GM23248 (cell line): ENCODE measurements at places on chromosomes 3 and 15. TPM values are rescaled to one million over a fixed set of nuclear protein-coding genes. Genes with fewer than 3 reads are reported as not detected.
A peak's percentile ranks its signal among the peaks of the same experiment; 100 is the strongest.

DNA sequence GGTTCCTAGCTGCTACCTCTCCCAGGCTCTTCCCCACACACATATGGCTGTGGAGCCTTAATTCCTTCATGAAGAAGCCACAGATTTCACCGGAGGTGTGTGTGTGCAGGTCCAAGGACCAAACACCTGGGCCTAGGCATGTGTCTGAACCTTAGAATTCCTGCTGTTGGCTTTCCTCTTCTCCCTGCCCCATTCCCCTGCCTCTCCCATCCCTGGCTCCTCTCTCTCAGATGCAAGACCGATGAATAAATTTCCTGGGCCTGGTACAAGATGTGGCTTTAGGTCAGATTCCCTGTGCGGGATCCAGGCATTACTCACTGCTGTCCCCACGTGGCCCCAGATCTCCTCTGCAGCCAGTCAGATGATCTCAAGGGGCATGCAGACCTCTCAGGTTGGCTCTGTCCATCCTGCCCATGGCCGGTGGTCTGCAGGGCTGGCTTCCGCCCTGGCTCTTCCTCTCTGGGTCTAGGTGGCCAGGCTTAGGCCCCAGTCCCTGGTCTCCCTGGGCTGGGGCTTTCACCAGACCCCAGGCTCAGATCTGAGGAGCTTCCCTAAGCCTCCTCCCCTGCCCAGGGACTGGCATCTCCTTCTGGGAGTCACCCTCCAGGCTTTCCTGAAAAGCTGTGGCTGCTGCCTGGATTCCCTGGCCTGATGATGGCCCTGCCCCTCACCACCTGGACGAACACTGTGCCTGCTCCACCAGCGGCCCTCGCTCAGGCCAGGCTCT, 20.5 kb downstream of the CCR9 start:
- peak; percentile 92 for DNase-seq

DNA sequence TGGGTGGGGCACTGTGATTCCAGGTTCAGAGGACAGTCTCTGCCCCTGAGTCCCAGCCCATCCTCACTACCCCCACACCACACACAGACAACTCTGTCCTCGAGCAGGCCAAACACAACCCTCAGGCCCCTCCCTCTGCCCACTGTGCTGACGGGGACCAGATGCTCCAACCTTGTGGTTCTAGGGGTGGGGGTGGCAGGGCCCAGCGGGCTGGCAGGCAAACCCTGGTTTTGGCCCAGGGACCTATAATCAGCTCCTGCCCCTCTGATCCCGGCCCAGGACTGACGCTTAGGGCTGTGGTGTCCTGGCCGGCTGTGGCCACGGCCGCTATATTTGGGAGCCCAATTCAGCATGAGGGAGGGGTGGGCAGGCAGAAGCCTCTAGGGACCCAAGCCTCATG, 5.0 kb upstream of the MYL3 start:
- no peak for DNase-seq

CHDH gene
- 0.11 and 0.13 TPM in 2 replicates for total RNA-seq

- DNase-seq: peak; percentile 14
Measured at GRCh38 chr3:106473576-106474475, 605.0 kb upstream of the CBLB start.

ASB14 gene
- not detected in 2 replicates for total RNA-seq

- DNase-seq: peak; percentile 33
Measured at GRCh38 chr3:142507241-142507640, 59.4 kb upstream of the XRN1 start.

CLASP2 gene
- 30.4 and 45.9 TPM in 2 replicates for total RNA-seq

GOLGA8S gene
- 0.11 and 0.13 TPM in 2 replicates for total RNA-seq

ACTRT3 gene
- total RNA-seq: 2.8 and 5.2 TPM in 2 replicates

CNTN4 gene
- not detected in 2 replicates for total RNA-seq

DNA sequence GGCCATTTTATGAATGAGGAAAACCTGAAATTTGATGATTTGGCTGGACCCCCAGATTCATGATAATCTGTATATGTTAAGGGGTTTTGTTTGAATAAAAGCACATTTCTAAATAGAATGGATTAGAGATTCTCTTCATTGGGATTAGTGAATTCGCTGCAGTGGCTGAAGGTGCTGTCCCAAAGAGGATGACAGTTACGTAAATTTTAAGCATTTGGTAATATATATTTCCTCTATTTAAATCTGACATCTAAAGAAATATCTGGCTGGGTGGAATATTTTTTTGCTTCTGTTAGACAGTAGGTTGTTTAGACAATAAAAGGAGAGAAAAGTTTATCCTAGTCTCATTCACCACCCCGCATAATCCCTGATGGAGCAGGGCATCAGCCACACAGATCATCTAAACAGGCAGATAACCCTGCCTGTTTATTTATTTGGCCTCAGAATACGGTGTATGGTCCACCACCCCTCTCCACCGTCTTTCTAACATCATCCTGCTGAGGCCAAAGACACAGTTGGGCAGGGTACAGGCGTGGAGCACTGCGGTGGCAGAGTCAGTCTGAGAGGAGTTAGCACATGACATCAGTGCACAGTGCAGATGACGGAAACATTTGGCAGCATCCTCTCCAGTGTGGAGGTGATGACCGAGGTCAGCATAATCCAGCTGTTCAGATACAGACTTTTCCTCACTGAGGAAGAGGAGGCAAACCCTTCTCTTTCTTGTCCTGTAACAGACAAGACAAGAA, 20.4 kb upstream of the NFKBIZ start:
- peak; percentile 82 for DNase-seq

- DNase-seq: peak; percentile 16
Measured at GRCh38 chr3:11470031-11470853, 173.5 kb downstream of the VGLL4 start.
